ENCODE measurements at places on chromosomes 7 and 10.

- DNase-seq, result peak; percentile 57
These were observed 91.1 kb upstream of the ARHGAP21 start for GRCh38 chr10:24814568-24815313.

GRCh38 chr10:132232023-132232951 is 45.5 kb downstream of the DPYSL4 start:
- DNase-seq, result peak; percentile 21

DNA sequence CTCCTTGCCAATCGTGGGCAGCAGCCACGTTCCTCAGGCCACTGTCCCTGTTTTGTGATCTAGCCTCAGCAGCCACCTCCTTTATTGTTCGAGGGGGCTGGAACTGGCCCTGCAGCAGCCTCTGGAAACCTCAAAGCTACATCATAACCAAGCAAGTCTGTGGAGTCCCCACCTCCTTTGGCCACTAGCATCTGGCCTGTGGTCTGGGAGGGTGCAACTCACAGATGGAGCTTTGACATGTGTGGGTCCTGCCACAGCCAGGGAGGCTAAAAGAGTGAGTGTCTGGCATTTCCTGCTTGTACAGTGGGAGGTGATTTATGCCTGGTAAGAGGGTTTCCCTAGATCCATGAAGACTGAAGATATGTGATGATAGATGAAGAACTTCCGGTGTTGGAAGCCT is 32.3 kb upstream of the NUB1 start:
- peak; percentile 61 for DNase-seq

GRCh38 chr10:94310369-94310768 is 52.4 kb downstream of the NOC3L start:
- no peak for DNase-seq

GRCh38 chr10:121302541-121303180 is 295.6 kb downstream of the FGFR2 start:
- peak; percentile 39 for DNase-seq

DNA sequence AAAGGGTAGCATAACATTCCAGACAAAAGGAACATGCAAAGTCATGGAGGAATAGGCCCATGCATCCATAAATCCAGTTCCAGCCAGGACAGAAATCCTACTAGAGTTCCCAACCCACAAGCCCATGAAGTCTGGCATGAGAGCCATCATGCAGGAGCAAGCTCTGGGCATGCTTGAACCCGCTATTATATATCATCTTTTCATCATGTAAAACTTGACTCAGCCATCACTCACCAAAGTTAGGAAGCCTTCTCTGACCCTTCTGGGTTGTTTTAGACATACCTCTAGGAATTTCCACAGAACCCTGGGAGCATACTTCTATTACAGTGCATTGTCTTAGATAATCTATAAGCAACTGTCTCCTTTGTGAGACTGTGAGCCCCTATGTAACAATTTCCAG is 293.0 kb upstream of the NPSR1 start:
- DNase-seq, result no peak

- no peak for DNase-seq
These were observed 19.0 kb upstream of the RET start for GRCh38 chr10:43057831-43058340.

GRCh38 chr7:157690833-157691585 is 354.2 kb downstream of the DNAJB6 start:
- peak; percentile 92 for DNase-seq

GRCh38 chr7:57182031-57182430 is 49.8 kb upstream of the ZNF479 start:
- DNase-seq, result no peak

DNA sequence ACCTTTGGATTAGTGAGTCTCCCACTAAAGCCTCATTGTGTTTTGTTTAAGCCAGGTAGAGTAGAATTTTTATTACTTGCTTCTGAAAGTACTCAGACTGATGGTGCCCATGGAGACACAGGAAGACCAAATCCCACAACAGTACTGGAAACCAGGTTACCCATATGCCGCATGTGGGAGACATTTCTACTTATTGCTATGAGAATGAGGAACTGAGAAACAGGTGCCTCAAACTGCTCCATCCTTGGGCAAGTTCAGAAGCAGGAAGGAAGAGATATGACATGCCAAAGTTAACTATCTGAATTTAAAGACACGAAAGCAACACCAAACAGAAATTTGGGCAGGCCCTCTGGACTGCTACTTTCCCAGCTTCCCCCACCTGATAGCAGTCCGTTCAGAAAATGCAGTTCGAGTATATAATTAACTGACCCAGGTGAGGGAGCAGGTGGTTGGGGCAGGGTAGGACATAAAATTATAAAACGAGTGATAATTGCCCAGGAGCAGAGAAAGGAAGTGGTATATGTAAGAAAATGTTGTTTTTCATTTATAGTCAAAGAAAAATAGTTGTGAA is 382.3 kb upstream of the MTPN start:
- no peak for DNase-seq

GRCh38 chr10:59362144-59362958 is at the start of gene FAM13C:
Gene FAM13C (minus strand): TSS chr10:59362549. CDS start chr10:59362460, 89 bp downstream.
- peak; percentile 84 for DNase-seq

DNA sequence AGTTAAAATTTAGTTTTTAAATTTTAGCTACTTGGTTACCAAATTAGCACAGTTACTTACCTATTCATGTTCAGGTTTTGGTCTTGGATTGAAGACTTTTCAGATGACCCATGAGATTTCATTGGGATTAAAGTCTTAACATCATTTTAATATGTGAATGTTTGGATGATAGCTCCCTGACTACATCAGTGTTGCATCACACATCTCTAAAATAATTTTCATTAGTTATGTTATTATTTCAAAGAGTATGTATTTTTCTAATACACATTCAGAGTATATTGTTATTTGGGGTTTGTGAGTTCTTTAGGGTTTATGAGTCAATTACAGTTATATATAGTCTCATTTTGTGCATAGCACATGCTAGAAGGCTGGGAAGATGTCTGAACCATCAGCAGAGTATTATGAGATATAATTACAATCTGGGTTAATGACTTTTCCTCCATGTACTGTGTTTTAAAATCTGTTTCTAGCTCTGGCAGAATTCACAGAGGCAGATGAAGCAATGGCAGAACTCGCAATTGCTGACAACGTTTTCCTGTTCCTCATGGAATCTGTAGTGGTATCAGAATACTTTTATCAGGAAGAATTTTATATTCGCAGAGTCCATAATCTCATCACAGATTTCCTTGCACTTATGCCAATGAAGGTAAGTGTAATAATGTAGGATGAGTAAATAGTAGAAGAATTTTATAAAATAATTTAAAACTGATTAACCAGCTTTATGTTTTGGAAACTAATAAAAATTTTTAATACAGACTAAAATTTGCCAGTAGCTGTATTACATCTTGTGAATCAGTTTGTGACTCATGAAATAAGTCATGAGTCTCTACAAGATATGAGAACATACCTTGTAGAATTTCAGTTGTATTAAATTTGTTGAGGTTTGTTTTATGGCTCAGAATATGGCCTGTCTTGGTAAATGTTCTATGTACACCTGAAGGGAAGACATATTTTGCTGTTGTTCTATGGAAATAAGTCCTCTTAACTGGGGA is 26.9 kb downstream of the NUP205 start:
- DNase-seq, result no peak

DNA sequence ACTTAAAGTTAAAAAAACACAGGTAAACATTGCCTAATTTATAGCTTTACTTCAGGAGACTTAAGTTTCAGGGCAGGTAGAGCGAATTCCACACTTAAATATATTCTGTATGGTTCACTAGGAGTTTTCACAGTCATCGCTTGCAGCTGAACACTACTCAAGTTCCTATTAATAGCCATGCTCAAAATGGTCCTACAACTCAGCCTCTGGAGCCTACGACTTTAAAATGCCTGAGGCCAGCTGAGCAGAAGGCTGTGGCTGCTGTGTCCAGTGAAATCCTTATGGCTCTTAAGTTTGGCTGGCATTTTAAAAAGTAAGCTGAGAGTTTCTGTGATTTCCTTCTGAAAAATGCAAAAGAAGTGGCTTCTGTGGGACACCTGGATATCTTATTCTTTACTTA is 105.4 kb upstream of the GLI3 start:
- DNase-seq, result no peak

DNA sequence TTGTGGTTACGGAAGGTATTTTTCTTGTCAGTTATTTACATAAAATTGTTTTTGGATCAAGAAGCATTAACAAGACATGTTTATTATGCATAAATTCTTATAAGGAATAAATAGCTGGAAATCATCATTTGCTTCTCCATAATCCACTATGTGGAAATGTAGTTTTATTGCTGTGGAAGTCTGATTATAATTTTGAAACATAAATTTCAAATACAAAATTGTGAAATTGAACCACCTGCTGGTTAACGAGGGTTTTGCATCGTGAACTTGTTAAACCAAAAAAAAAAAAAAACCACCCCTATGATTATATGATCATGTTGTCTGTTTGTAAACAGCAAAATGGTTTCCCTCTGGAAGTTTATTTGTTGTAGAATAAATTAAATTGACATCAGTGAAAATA is 25.9 kb downstream of the ABRAXAS2 start:
- DNase-seq, result peak; percentile 10

DNA sequence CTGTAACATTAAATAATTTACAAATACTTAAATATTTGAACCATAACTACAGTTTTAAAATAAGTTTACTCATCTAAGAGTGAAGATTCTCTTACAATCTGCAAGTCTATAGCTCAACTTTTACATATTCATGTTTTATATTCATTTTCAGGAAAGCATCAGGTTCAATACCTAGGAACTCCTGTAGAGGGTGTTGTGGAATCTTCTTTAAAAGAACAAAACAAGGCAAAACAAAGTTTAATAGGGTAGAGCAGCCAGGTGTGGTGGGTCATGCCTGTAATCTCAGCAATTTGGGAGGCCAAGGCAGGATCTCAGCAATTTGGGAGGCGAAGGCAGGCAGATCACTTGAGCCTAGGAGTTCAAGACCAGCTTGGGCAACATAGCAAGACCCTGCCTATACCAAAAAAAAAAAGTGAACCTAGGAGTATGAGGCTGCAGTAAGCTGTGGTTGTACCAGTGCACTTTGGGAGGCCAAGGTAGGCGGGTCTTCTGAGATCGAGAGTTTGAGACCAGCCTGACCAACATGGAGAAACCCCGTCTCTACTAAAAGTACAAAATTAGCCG is 45.1 kb downstream of the ST8SIA6 start:
- DNase-seq, result peak; percentile 11

DNA sequence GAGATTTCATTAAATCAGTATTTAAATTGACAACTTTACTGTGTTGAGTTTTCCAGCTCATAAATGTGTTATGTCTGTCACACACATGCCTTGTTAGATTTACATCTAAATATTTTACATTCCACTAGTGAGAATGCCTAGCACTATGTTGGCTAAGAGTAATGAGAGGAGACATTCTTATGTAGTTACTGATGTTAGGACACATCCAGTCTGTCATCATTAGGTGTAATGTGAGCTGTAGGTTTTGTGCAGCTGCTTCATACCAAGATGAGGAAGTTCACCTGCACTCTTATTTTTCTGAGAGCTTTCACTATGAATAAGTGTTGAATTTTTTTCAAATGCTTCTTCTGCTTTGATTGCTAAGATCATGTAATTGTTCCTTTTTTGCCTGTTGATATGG is 218.0 kb upstream of the IGFBP3 start:
- DNase-seq, result peak; percentile 63

- DNase-seq, result no peak
These were observed 284.4 kb downstream of the DNAJB6 start for GRCh38 chr7:157621131-157621681.

DNA sequence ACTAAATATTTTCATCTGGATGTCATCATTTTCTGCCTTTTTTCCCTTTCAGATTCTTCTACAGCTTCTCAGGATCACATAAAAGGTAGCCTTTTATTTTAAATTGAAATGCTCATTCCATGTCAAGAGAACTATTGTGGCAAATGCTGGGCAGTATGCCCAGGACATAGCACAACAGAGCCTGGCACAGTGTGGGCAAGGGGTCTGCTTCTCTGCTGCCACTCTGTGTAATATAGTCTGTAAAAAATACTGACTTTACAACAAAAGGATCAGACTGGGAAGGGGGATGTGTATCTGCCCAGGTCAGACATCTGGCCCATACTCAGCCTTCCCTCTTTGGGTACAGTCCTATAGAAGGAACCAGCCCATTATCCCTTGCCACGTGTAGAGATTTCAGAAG is 62.7 kb downstream of the CUZD1 start:
- DNase-seq, result peak; percentile 31

DNA sequence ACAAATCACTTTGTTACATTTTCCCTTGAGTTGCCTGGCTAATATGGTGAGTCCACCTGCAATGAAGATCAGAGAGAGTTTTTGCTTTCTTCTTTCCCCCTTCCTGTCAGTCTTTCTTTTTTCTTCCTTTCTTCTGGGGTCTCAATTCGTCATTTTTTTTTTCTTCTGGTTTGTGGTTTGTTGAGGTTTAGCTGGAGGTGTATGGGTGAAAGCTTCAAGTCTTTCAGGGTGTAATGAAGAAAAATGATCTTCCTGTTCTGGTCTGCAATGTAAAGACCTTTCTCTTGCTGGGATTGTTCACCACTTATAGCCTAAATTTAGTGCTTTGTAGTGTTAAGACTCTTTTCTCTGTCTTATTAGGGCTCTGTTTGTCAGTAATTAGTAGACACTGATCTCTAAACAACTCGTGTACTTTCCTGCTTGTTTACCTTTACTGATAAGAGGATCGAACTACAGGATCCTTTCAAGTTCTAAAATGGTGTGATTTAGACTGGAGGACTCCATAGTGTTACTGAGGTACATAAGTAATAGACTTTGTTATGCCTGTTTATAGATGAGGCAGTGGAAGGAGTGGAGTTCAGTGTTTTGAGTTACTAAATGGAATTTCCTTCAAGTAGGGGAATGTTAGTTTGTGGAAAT is 129.1 kb downstream of the SUGCT start:
- peak; percentile 2 for DNase-seq

DNA sequence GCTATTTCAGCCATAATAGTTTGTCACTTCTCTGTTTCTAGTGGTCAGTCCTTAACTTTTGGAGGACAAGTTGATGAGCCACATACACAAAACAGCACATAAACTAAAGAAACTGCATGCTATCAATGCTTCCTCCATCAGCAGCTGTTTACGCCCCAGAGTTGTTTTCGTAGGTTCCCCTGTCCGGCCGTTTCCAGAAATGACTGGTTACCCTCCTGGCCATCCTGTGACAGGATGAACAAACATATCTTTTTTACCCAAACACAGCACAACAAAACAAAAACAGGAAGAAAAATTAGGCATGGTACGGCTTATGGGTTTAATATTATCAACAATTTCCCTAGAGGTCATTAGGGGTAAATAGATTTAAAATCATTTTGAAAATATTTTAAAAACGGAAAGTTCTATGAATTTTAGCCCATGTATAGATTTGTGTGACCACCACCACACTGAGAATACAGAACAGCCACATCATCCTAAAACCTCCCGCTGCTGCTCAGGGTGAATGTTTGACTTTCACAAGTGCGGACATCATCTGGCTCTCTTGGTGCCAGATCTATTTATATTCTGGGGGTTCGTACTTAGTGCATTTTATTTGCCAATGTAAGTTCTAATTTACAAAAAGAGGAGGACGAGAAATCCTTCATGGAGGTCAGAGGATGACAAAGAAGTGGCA is 74.8 kb downstream of the HIPK2 start:
- DNase-seq, result no peak

GRCh38 chr10:112338957-112339356 is 35.0 kb upstream of the ACSL5 start:
- DNase-seq, result no peak
